ENCODE measurements at places on chromosomes 5 and 9.

DNA sequence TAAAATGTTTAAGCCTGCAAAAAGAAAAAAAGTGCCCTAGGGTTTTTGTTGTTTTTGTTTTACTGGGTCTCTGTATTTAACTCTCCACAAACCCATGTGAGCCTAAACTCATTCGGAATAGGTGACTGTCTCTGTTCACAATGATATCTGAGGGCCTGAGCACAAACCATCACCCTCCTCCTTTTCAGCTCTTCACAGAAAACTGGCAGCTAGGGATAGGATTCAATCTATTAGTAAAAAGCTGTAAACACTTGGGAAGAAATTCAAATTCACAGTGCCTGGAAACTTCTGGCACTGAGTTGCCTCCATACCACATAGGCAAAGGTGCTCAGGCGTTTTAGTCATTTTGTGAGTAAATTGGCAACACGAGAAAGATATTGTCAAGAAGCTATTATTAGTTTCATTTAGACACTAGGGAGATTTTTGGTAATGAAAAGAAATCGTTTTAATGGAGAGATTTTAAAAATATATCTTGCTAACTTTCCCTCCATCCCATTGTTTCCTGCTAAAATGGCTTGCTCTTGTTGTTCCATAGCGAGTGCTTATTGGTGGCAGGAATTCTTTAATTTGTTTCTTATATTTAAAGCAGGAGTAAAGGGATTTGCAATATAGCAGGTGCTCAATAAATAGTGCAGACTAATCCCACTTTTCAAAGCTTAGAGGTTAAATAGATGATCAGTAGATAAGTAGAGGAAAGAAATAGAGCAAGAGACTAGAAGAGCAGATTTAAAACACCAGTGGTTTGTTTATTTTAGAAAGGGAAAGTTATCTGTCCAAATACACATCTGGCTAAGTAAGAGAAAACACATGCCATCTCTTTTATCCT, 9.7 kb downstream of the FOXD1 start:
- DNase-seq = no peak

GRCh38 chr9:89926691-89927220, 321.9 kb downstream of the GADD45G start:
- no peak for DNase-seq

- DNase-seq = no peak
These were observed 536.0 kb downstream of the PDE4D start for GRCh38 chr5:59357381-59357977.

DNA sequence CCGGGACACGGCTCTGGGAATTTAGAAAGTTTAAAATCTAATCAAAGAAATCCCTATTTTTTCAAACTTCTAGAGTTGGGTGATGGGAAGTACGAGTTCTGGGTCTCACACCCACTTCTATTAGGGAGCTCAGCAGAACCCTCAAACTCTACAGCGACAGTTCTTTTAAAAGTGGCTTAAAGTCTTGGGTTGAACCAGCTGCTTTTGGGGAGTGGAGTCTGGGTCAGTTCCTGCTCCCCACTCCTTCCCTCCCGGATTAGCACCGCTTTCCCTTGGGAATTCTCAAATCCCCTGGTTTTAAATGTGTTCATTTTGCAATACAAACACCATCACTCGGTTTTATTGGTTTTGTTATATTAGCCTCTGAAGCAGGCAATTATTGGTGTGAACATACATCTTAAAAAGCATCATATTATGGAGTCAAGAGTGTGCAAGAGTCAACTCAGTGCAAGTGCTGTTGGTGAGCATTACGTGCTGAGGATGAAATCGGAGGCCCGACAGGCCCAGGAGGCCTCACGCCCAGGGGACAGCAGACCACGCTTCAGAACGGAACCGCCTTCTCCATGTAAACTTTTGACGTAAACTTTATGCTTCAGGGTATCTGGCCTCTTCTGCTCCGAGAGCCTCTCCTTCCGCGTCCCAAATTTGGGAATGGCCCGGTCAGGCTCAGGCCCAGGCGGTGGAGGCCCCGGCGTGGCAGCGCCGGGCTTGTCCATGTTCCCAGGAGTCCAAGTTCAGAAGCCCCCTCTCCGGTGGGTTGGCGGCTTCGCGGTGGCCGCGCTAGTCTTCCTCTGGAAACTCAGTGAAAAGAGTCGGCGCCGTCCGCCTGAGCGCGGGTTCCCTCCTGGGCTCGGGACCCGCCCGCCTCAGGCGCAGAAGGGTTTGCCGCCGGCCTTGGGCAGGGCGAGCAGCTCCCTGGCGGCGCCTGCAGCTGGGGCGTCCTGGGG, 5.3 kb downstream of the IRX4 start:
- DNase-seq = no peak

- no peak for DNase-seq
These were observed 415.3 kb upstream of the IRX4 start for GRCh38 chr5:2297991-2298390.

GRCh38 chr5:91264311-91265051, 118.6 kb downstream of the ARRDC3 start:
- DNase-seq = no peak

GRCh38 chr5:1638658-1639400, 115.1 kb upstream of the LPCAT1 start:
- DNase-seq = no peak

DNA sequence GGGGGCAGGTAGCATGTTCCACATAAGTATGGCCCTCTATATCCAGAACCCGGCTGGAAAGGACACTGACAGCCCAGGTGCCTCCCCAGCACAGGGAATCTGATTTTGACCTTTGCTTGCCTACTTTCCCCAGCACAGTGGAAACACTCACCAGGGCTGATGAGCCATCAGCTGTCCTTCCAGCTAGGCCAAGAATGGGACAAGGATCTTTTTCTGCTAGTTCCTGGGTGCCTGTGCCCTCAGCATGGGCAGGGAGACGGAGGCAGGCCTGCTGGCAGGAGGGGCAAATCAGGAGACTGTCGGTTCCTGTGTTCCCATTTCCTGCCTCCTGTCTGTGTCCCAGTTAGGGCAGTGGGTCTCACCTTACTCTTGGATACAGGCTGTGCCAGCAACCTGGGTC, 1.1 kb downstream of the CYFIP2 start:
- DNase-seq = no peak

- DNase-seq = no peak
These were observed 16.3 kb upstream of the MROH2B start for GRCh38 chr5:41087461-41087860.

DNA sequence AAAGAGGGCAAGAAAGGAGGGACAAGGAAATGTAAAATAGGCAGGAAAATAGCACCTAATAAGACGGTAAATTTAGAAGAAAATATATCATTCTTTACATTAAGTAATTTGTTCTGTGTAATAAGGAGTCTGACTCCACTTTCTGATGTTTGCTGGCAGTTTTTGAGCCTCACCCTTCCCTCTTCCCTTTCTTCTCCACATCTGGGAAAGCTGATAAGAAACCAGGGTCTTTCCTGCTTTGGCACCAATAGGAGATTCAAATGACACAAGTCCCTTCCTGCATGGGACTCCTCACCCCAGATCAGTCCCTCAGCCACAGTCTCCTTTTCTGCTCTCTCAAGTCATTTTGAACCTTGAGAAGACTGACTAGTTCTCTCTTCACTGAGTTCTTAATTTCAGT, 31.2 kb upstream of the LECT2 start:
- no peak for DNase-seq

- no peak for DNase-seq
These were observed 49.0 kb downstream of the STARD4 start for GRCh38 chr5:111463311-111463710.

DNA sequence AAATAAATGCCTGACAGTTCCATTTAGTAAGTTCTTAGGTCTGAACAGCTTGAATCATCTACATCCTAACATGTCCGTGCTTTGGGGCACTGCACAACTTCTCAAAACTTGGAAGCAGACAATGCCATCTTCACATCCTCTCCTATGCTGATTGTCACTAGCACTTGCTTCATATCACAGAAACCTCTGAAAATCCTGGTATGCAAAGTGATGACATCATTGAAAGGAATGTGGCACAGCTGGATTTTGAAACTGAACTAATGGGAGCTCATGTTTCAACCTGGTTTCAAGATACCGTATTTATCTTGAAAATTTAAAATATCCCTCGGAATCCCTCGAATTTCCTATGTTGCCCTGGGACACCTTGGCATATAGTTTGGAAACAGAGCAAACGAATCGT, 490.2 kb upstream of the DAP start:
- no peak for DNase-seq

DNA sequence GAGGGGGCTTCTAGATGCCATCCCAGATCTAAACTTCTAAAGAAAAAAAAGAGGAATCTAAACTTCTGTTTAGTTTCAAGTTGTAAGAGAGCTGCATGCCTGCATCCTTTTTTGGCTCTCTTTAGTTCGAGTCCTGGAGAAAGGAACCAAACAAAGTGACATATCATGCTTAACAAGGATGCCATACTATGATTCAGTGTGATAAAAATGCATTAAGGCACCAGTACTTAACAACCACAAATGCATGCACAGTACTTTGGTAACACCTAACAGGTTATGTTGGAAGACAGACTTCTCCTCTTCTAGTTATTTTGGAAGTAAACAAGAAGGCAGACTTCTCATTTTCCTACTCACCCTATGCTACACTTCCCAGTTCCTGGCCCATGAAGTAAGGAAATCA, 27.3 kb downstream of the NME5 start:
- DNase-seq = no peak

DNA sequence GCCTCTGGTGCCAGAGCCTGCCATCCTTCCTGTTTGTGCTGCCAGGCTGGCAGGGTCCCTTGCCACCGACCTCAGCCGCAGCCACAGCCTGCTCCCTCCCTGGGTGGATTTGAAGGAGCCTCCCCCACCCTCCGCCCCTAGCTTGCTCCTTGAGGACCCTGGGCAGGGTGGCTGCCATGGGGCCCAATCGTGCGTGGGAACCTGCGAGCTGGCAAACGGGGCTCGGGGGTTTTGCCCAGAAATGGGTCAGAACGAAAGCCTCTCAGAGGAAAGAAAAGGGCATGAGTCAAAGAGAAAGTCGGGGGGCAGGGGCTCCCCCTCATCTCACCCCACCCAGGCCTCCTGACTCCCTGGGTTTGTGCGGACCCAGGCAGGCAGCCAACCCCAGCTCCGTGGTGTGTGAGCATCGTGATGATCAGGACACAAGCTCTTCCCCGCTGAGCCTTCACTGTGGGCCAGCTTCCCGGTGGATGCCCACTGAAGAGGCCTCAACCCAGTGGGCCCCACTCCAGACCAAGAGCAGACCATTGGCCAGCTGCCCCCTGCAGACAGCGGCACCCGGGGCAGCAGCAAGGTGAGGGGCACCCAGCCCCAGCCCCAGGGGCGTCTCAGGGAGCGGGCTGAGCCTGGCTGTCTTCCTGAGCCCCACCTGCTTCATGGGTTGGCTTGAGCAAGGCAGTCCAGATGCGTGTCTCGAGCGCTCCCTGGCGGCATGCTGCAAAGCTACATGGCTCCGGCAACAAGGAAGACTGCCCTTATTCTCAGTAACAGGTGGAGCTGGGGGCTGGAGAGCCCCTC, 3.0 kb upstream of the FUT7 start:
- DNase-seq = no peak

DNA sequence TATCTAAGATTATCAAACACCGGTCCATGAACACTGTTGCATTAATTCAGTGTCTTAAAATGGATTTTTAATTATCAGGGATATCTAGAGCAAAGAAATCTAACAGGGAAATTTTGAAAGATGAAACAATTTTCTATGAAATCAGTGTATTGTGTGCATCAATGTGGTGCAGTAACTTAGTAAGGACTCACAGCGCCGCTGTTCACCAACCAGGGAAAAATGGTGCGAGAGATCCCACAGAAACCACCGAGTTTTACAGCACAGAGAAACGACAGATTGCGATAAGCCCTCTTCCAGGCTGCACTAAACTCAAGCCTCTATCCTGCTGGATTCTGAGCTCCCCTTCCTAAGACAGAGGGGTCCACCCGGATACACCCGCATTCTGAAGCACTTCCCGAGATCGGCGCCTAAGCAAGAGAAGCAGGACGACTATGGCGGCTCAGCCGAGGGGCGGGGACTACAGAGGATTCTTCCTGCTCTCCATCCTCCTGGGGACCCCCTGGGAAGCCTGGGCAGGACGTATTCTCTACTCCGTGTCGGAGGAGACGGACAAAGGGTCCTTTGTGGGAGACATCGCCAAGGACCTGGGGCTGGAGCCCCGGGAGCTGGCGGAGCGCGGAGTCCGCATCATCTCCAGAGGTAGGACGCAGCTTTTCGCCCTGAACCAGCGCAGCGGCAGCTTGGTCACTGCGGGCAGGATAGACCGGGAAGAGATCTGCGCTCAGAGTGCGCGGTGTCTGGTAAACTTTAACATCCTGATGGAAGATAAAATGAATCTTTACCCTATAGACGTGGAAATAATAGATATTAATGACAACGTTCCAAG, at the start of gene PCDHGA7:
Gene PCDHGA7 (plus strand): TSS at position 274 of the 826 bp plus-strand sequence. CDS start 158 bp downstream, at position 432.
- no peak for DNase-seq

GRCh38 chr5:14611737-14612136, 30.1 kb downstream of the OTULINL start:
- no peak for DNase-seq

DNA sequence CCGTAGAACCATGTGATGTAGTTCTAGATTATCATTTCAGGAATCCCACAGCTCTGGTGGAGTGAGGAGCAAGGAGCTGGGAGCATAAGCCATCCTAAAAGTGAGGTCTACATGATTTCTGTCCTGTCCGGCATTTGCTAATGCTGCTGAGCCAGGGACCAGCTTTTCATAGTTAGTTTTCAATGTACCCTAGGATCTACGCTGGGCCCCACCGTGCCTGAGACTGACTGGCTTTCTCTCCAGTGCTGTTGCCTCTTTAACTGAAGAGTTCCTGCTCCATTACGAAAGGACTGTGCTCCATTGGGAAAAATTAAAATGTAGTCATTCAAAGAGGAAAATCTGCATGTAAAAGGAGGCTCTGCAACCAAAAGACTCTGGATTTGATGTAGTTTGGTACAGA, 634.8 kb downstream of the DMRTA1 start:
- DNase-seq = no peak

DNA sequence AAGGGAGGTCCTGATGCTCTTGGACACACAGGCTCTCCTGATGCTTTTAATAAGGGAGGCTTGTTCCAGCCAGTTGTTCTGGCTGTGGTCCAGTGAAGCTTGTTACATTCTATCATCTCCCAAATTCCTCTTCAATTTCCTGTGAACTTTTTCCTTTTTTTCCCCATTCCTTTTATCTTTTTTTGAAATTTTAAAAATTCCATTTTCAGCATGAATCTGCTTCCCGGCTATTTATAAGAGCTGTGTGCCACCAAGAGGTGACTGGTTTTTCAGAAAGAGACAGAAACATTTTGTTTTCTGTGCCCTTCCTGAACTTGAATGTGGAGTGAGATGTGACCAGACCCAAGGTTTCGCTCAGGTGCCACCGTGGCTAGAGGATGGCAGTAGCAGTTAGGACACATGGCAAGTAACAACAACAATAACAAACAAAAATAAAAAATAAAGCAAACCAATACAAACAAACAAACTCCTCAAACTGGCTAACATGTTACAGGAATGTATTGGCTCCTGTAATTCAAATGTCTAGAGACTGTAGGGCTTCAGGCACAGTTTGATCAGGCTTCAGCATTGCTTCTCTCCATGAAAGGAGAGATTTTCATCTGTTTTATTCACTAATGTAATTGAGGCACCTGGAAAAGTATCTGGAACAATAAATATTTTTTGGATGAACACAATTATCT, 121.1 kb downstream of the BOD1 start:
- DNase-seq = no peak

GRCh38 chr9:21758540-21758939, 43.9 kb upstream of the MTAP start:
- no peak for DNase-seq
